ENCODE measurements at places on chromosomes 12 and 14. TPM values are rescaled to one million over a fixed set of nuclear protein-coding genes. Genes with fewer than 3 reads are reported as not detected.

FGF6 gene
- total RNA-seq: not detected

PZP gene
- not detected for total RNA-seq

GAPDH gene
- total RNA-seq: 8,927 TPM

GALNT4 gene
- 2.9 TPM for total RNA-seq

COL2A1 gene
- total RNA-seq: not detected

SIX1 gene
- 10.1 TPM for total RNA-seq

COCH gene
- 24.8 TPM for total RNA-seq

PLCZ1 gene
- not detected for total RNA-seq

LRRC9 gene
- not detected for total RNA-seq

TEAD4 gene
- total RNA-seq: 46.8 TPM

SLC10A1 gene
- not detected for total RNA-seq

NEUROD4 gene
- not detected for total RNA-seq

CELA1 gene
- total RNA-seq: not detected

RNF212B gene
- not detected for total RNA-seq

MYF5 gene
- total RNA-seq: not detected

TMTC1 gene
- total RNA-seq: 0.13 TPM

TAS2R9 gene
- not detected for total RNA-seq

TMPRSS12 gene
- total RNA-seq: not detected

TRHDE gene
- 0.09 TPM for total RNA-seq

TEX52 gene
- not detected for total RNA-seq

KLRK1 gene
- total RNA-seq: 0.09 TPM

PLXNC1 gene
- 0.07 TPM for total RNA-seq

NPAS3 gene
- not detected for total RNA-seq

RIPK3 gene
- not detected for total RNA-seq

PRORP gene
- total RNA-seq: 34.0 TPM

TEX22 gene
- 0.18 TPM for total RNA-seq

B3GNT4 gene
- total RNA-seq: 0.80 TPM

LBHD2 gene
- not detected for total RNA-seq

CFAP54 gene
- total RNA-seq: 0.91 TPM

TPH2 gene
- not detected for total RNA-seq

CYP46A1 gene
- 0.02 TPM for total RNA-seq

LGALS3 gene
- 180 TPM for total RNA-seq

JPH4 gene
- not detected for total RNA-seq

CLEC6A gene
- total RNA-seq: not detected

ANO4 gene
- total RNA-seq: 0.11 TPM

LRFN5 gene
- not detected for total RNA-seq

BDKRB1 gene
- 0.87 TPM for total RNA-seq

CLEC7A gene
- not detected for total RNA-seq

KCNMB4 gene
- total RNA-seq: 0.13 TPM

FOXA1 gene
- total RNA-seq: 10.6 TPM

DGKA gene
- total RNA-seq: 19.8 TPM

FOXG1 gene
- total RNA-seq: 0.17 TPM

SPIC gene
- not detected for total RNA-seq

KRT85 gene
- not detected for total RNA-seq

MGP gene
- not detected for total RNA-seq

FNTB gene
- total RNA-seq: 22.0 TPM

FOXN4 gene
- not detected for total RNA-seq

FAM90A1 gene
- total RNA-seq: not detected

LMNTD1 gene
- total RNA-seq: not detected

CD69 gene
- not detected for total RNA-seq

AQP2 gene
- not detected for total RNA-seq

USP44 gene
- not detected for total RNA-seq
